Left renal pelvis (tissue), 4 donors: ENCODE measurements at places on chromosomes 6 and 20.

DNA sequence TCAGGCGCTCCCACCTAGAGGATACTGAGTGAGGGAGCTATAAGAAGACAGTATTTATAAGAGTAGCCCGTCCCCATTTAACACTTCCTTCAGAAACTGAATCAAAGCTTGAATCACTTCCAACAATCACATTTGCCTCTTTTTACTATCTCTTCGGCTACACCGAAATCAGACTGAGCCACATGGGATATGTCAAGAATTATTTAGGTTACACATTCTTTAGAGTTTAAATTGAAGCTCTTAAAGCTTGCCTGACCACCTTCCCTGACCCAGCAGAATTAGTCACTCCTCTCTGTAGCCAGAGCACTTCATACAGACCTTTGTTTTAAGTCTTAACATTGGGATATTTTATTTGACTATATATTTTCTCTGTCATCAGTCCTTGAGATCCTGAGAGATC, 163.7 kb downstream of the MAFB start:
- DNase-seq = no peak

DNA sequence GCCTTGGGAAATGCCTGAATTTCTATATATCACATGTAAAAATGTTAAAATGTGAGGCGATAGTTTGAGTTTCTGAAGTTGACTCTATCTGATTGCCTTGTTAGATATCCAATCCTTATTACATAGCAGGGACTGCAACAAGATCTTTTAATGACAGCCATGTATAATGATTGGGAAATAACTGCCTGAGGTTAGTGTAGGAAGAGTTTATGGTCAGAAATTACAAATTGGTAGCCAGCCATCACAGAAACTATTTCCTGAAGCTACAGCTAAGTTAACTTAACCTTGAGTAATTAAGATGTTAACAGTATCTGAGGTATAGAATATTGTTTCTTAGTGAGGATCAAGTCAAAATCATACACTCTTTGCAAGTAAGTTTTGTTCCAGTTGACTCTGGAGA, 41.0 kb downstream of the AKIRIN2 start:
- no peak for DNase-seq

- DNase-seq = no peak
Measured at GRCh38 chr20:63310265-63310991, 17.4 kb downstream of the COL20A1 start.

GRCh38 chr6:69994251-69994650, 127.9 kb downstream of the COL19A1 start:
- DNase-seq = no peak

GRCh38 chr20:3227936-3228749, 10.8 kb downstream of the SLC4A11 start:
- no peak for DNase-seq

DNA sequence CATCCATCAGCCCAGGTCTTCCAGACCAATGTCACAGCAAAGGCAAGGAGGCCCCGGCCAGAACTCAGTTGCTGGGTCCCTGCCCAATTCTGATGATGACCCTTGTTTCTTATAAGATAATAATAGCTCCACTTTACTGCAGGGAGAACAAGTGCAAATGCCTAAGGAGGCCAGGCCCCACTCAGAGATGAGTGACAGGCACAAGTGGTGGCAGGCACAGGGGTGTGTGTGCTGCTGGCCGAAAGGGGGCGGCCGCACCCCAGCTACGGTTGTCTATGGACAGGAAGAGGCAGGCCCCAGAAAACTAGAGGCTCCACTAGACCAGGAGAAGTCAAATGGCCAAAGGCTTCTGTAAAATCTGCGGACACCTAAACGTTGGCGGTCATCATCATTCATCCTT, 28.6 kb downstream of the GNAS-AS1 start:
- no peak for DNase-seq

DNA sequence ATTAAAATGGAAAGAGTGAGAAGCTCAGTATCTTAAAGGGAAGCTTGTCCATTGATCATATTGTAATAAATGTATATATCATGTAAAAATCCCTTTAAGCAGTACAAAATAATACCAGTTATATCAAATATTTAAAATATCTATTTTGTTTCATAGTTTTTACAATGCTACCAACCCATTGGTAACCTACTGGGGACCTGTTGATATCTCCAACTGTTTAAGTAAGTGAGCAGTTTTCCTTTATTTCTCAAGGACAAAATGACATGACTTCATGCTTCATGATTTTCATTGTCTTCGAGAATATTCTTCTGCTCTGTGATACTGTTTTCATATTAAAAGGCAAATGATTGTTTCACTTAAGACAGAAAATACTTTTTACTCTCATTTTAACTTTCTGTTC, 100.0 kb downstream of the ADGRG6 start:
- no peak for DNase-seq

GRCh38 chr20:61881416-61881815, 184.3 kb downstream of the TAF4 start:
- DNase-seq = no peak

DNA sequence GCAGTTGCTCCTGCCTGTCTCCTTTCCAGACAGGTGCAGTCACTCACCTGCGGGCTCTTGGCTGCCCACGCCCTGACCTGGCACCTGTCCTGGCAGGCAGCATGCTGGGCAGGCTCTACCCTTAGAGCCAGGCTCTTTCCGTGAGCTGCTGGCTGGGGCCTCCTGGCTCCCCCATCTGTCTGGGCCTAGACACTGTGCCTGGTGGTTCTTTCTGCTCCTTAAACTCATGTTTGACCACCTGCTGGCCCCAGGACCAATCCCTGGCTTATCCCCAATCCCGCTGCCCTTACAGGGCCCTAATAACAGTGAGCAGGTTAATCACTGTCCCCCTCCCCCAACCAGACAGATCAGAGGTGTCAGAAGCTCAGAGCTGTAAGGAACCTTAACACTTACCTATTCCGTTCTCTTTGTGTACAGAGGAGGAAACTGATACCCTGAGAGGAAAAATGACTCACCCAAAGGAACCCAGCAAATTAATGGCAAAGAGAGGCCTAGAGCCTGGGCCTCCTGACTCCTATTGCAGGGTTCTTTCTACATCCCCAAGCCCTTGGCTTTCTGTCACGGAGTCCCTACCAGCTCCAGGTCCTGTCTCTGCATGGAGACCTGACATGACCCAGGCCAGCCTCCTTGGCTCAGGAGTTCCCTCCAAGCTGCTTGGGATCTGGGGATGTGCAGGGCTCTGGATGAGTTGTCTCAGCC, 54.7 kb downstream of the RAB44 start:
- DNase-seq = no peak

GRCh38 chr20:15895560-15896084, 677.6 kb downstream of the KIF16B start:
- DNase-seq = no peak

DNA sequence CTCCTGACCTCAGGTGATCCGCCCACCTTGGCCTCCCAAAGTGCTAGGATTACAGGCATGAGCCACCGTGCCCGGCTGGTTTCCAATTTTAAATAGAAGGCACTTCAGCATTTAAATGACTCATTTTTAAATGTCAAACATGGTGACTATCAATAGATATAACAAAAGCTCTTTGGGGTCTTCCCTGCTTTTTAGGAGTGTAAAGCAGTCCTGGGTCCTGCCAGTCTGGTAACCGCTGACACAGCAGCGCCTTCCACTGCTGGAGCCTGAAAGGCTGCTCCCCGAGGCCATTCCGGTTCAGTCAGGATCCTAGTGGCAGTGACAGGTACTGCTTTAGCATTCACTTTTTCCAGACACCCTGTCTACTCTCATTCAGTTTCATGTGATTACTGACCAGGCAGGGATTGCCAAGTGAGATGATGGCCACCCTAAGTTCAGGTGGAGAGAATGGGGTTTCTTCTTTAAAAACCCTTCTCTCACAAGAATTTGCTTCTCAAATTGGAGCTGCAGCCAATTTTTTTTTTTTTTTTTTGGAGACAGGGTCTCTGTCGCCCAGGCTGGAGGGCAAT, 5.1 kb downstream of the DIDO1 start:
- no peak for DNase-seq

DNA sequence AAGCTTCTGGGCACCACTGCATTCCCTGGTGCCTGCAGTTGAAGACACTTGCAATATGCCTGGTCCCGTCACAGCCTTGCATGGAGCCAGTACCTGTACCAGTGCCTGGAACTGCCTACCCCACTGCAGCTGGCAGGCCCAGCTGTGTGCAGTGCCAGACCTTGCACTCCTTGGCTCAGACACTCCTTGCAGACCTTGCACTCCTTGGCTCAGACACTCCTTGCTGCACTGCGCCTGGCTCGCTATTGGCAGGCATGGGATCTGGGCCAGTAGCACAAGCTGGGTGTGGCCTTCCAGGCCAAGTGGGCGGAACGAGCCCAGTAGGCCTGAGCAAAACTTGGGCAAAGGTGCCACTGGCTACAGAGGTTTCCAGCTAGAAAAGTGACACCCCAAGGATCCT, 1189.1 kb downstream of the GRIK2 start:
- no peak for DNase-seq

DNA sequence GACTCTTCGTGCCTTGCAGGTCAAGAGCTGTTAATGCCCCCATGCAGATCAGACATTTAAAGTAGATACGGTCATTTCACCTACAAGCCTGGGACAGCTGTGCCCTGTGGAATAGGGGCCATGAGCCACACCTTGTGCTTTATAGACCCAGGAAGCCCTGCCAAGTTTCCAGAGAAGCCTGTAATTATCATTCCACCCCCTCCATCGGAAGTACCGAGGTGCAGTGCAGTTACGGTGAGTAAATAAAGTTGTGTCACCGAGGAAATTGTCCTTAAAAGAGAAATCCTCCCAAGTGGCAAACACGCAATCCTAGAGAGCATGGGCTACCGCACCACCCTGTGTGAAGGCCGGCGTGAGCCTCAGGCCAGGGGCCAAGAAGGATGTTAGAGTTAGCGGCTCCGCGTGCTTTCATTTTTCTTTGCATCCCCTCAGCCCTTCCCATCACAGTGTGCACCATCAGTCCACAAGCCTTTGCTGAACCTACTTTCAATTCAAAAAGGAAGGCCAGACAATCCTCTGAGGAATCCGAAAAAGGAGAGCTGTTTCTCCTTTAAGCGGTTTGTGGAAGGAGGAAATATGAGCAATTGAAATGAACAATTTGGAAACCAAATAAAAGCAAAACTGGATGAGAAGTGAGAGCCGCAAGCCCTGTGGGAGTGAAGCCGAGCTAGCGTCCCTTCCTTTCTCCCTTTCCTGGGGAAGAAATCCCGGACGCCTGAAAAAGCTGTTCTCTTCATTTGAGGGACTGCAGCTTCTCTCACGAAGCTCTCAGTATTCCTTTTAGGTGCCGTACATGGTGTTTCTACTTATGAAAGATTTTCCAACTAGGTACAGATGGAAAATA, 183.3 kb upstream of the PDE10A start:
- DNase-seq = no peak

DNA sequence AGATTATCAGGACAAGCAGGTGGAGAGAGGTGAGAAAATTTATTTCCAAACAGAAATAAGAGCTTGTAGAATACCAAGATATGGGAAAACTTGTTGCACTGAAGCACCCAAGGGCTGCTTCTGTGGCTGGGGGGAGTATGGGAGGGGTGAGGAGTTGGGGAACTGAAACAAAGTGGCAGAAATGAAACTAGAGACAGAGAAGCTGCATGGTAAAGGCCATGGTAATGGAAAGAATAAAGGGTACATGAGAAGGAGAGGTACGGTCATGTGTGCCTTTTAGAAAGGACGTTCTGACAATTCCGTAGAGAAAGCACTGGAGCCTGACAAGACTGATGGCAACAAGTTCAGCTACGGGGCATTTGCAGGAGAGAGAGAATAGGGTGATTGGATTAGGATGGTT, 51.6 kb upstream of the RIN2 start:
- DNase-seq = no peak

- DNase-seq = no peak
Measured at GRCh38 chr6:20317430-20317829, 84.2 kb upstream of the E2F3 start.

DNA sequence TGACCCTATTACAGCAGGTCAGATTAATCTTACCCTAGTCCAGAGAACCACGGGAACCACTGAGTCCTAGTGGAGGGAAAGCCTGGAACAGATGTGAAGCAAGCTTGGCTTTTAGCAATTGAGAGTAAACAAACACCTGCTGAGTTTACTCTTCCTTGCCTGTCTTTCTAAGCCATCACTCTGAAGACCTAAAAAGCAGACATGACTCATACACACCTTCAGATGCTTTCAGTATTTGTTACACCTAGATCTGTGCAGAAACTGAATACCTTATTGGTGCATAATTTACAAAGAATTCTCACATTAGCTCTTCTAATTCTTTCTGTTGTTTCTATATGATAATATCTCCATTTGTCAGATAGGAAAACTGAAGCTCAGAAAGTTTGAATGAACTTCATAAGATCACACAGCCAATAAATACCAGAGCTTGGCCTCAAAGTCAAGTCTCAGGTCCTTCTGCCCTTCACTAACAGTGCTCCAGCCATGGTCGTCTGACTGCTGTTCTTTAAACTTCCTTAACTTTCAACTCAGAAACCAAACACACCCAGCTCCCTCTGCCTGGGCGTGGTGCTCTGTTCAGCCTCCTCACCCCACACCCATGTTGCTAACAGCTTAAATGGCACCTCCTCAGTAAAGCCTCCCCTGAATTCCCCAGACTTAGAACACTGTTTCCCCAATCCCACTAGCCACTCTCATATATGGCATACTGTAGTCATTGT, 8.6 kb upstream of the GABBR1 start:
- DNase-seq = no peak

DNA sequence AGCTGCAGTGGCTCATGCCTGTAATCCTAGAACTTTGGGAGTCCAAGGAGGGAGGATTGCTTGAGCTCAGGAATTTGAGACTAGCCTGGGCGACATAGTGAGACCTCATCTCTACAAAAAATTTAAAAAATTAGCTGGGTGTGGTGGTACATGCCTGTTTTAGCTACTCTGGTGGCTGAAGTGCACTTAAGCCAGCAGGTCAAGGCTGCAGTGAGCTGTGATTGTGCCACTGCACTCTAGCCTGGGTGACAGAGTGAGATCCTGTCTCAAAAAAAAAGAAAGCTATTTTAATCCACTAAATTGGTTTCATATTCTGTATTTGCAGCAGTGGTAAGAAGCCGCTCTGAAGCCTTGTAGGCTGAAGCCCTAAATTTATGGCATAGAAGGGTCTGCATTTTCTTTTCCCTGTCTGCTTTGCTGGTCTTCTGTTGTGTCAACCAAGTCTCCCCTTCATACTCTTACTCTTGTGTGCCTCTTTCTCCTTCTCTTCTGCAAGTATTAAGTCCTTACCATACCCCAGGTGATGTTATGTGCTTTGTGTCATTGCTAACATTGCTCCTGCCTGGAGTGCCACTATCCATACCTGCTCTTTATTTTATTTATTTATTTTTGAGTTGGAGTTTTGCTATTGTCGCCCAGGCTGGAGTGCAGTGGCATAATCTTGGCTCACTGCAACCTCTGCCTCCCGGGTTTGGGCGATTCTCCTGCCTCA, 70.9 kb downstream of the MYO6 start:
- no peak for DNase-seq

DNA sequence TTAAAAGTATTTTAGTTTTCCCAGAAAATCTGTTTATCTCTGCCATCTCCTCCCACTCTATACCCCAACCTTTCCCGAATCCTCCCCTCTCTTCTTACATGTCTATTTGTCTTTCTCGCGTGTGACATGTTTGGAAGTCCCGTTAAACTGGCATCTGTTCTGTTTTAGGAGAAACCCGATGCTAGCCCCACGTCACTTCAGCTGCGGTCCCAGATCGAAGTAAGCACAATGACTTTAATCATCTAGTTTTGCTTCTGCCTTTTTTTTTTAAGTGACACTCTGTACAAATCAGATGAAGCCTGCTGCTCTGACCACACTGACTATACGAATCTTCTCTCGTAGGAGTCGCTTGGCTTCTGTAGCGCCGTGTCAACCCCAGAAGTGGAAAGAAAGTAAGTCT, 97.4 kb downstream of the SASH1 start:
- DNase-seq = no peak

- no peak for DNase-seq
Measured at GRCh38 chr6:51260003-51260402, 441.3 kb downstream of the TFAP2B start.
